ENCODE measurements at places on chromosomes 2 and 18.

- no peak for DNase-seq
These were observed 800 bp downstream of the TTC21B start for GRCh38 chr2:165952741-165953211.

GRCh38 chr2:20484810-20485611 is 38.1 kb downstream of the RHOB start:
- DNase-seq = no peak

DNA sequence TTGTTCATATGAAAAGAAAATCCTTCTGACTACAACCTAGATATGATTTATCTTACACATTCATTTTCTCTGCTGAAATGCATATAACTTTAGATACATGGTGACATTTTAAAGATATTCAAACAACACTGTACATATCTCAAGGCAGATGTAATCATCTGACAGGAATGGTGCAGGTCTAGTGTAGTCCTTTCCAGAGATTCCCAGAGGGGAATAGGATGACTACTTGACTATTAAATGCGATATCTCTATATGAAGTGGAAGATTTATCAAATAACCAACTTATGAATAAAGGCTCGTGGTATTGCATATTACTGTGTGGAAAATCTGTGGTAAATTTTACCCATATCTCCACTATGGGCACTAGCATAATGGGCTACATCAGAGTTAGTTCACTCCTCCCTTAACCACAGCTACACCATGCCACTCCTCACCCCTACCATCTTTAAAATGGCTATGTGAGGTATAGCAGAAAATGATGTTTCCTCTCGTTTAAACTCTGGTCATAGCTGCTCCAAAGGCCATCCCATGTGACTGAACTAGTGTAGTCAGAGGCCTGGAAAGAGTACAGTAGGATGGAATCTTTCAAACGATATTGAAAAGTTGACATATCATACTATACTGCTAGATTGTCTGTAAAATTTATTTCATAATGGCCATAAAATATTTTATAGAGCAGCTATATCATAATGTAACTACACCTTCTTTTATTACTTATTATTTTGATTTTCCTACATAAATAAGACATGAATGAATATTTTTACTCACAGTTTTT is 9.1 kb upstream of the ITPRID2 start:
- no peak for DNase-seq

GRCh38 chr18:21672521-21673267 is 31.9 kb downstream of the ABHD3 start:
- no peak for DNase-seq

GRCh38 chr2:175195012-175195411 is 13.5 kb upstream of the ATP5MC3 start:
- DNase-seq = no peak

GRCh38 chr18:48404716-48405507 is 4.3 kb downstream of the ZBTB7C start:
- no peak for DNase-seq

DNA sequence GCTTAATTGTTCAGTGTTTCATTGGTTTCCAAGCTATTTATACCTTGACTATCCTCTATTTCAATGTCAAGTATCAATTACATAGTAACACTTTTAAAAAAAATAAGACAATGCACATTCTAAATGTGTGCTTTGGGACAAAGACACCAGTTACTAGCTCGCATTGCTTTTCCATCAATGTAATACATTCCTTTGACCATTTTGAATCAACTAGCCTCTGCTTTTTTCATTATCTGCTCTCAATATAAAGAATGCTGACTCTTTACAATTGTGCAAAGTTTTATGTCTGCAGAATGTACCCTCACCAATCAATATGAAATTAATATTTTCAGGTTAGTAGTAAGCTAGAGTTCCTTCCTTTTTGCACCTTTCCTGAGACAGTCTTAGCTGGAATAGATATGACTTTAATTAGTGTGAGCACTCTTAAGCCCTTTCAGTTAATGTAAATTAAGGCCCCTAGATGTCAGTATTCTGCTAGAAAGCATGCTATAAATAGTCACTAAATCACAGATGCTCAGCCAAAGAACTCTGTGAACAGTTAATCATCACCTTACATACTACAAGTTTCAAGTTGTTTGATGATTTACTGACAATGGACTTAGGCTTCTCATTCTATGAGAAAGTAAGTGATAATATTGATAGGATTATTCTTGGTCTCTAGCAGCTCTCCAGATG is 413.6 kb downstream of the PTH2R start:
- DNase-seq = no peak

DNA sequence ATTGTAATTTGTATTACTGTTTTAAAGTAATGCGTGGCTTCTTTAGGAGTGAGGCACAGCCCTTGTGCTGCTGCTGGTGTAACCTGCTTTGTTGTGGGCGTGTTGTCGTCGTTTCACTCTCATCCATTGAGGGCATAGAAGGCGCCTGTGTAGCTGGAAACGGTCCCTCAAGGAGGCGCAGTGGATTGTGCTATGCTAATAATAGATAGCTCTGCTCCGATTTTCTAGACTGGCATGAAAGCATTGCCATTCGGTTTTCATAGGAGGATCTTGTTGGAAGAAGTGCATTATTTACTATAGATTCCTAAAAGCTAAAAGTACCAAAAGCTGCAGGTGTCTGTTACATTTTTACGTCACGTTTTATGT is 17.9 kb downstream of the RAB12 start:
- DNase-seq = no peak

DNA sequence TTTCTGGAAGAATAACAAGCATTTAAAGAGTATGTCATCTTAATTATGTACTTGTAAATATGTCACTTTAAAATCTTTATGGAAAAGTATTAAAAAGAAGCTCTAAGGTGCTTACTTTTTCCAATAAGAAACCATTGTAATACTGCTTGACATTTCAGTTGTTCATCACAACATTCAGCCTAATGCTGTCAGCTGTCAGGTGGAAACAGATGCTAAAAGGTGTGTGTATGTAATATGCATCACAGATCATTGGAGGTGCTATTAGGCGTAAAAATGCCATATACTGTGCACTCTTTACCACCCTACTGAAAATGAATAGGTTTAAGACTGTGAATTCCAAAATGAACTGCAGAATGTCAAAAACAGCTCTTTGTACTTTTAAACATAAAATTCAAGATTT is 40.3 kb downstream of the METTL8 start:
- DNase-seq = no peak

DNA sequence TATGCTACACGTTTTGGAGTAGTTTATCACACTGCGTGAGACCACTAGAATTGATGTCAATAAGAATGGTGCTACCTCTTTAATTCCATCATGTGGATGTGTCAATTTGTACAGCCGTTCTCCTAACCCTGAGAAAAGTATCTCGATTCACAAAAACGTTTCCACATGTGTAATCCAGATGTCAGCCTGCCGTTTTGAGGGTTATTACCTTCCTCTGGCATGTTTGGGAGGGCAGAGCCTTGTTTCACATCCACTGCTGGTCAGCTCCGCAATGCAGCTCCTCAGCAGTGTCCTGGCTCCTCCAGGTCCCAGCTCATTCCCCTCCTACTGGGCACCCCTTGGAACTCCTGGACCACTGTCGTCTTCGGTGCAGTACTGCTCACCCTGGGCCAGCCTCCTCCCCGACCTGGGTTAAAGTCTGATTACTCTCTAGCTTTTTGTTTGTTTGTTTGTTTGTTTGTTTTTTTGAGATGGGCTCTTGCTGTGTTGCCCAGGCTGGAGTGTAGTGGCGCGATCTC is 34.6 kb downstream of the COPS7B start:
- DNase-seq = no peak

GRCh38 chr2:241295326-241296095 is 20.0 kb downstream of the HDLBP start:
- no peak for DNase-seq

- no peak for DNase-seq
These were observed 36.4 kb downstream of the EMILIN2 start for GRCh38 chr18:2883076-2883735.

DNA sequence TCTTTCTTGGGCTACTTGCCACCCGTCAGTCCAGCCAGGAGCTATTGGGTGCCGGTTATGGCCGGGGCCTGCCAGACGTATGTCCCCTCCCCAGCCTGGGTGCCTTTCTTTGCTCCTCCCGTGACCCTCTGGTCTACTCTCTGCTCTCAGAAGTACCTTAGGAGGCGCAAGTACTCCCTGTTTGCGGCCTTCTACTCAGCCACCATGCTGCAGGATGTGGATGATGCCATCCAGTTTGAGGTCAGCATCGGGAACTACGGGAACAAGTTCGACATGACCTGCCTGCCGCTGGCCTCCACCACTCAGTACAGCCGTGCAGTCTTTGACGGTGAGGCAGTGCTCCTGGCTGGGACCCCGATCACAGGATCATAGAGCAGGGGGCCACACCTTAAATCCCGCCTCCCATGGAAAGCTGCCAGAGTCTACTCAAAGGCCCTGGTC is 99.5 kb downstream of the DYSF start:
- peak; percentile 37 for DNase-seq

DNA sequence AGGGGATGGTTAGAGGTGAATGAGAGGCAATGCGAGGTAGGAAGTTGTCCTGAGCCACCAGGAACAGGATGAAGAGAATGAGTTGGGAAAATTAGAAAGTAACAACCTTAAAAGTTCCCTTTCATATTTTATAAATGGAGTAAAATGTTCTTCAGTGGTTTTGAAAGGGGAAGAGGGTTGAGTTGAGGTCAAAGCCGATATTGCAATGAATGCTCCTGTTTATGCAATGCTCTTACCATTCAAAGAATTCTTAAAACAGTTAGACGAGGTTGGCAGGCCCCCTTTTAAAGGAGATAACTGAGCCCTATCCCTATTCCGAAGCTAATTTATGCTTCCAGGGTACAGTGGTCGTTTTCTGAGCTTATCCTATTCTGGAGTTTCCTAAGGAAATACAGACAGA is 2110.3 kb upstream of the CELF4 start:
- no peak for DNase-seq

DNA sequence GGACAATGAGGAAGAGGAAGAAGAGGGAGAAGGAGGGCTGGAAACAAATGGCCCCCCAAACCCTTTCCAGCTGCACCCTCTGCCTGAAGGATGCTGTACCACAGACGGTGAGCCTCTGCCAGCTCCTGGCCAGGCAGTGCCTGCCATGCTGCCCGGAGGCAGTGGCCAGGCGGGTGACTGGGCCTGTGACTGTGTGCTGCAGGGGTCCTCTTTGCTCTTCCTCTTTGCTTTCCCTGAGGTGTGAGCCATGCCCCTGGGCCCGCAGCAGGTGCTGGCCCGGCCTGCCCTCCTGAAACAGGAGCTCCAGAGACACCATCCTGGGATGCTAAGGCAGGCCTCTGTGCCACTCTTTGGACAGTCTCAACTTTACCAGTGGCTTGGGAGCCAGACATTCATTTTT is 28.6 kb downstream of the GREB1 start:
- peak; percentile 51 for DNase-seq

GRCh38 chr2:213475433-213475832 is 191.2 kb downstream of the SPAG16 start:
- no peak for DNase-seq

GRCh38 chr2:66489436-66489835 is 54.5 kb downstream of the MEIS1 start:
- DNase-seq = no peak

DNA sequence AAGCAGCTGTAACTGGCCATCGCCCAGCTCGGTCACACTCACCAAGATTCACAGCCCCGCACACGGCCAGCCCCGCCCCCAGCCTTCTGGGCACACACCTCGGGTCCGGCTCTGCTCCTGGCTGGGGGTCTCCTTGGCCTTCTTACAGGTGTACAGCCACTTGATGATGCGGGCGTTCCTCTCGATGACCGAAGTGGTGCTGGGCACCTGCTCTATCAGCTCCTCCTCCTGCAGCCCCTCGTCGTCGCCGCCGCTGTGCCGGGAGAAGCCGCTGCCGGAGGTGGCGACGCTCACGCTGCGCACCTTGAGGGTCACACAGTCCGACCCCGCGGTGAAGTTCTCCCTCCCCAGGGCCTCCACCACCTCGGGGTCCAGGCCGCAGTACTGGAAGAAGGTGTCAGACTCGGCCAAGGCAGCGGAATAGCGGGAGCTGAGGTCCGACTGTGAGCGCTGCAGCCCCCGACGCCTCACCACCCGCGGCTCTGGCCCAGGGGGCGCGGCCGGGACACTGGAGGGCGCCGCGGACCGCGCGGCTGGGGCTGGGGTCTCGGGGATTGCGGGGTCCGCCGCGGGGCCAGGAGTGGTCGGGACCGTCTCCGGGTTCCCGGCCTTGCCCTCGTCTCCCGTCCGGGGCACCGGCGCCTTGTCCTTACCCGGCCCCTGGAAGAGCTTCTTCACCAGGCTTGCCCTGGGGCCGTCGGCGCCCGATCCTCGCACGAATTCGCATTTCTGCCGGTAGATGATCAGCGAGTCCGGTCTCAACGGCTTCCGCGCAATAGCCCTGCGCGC is 769 bp downstream of the FAM110C start:
- DNase-seq = peak; percentile 55

- no peak for DNase-seq
These were observed 1043.5 kb downstream of the TDRD15 start for GRCh38 chr2:22167256-22167655.

- no peak for DNase-seq
These were observed 67.8 kb upstream of the EPAS1 start for GRCh38 chr2:46229134-46230063.

DNA sequence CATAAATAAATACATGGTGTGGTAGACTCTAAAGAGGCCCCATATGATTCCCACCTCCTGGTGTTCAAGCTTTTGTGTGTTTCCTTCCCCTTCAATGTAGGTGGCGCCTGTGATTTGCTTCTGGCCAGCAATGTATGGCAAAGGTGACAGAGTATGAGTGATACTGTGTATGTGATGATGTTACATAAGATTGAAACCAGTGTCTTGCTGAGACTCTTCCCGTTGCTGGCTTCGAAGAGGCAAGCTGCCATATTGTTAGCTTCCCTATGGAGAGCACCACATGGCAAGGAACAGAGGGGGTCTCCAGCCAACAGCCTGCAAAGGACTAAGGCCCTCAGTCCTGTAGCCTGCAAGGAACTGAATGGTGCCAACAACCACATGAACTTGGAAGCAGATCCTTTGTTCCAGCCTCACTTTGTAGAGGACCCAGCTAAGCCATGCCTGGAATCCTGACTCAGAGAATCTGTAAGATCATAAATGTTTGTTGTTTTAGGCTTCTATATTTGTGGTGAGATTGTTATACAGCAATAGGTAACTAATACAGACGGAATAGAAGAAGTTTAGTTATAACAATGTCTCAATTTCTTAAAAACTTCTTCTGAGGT is 1.7 kb upstream of the SMAD4 start:
- no peak for DNase-seq

GRCh38 chr2:180573951-180574350 is 406.5 kb upstream of the UBE2E3 start:
- no peak for DNase-seq

- no peak for DNase-seq
These were observed 28.1 kb upstream of the SLC4A10 start for GRCh38 chr2:161596148-161596547.

GRCh38 chr2:145751155-145751554 is 1231.2 kb upstream of the ZEB2 start:
- no peak for DNase-seq

Measured in aorta (tissue), 5 donors.